Neural progenitor cell (in vitro differentiated cells): ENCODE measurements at places on chromosomes 3 and 15.

- peak; percentile 46 for DNase-seq
Observed at GRCh38 chr3:184911570-184911969, 99.6 kb downstream of the VPS8 start.

DNA sequence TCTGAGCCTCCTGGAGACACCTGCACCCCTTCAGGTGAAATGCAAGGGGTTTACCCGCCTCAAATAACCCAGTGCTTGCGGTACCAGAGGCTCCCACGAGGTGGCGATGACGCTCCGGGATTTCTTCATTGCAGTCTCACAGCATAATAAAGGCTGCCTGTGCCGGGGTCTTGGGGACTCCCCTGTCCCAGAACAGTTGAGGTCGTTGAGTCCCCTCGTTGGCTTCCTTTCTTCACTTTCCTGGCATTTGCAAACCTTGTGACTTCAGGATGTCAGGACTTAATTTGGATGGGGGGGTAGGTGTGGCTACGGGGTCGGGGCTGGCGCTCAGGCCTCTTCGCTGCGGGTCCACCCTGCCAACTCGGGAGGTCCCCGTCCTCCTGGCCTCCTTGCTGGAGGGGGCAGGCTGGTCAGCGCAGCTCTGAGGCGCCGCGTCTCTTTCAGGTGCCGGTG lies 1.3 kb downstream of the GNAT1 start:
- DNase-seq, result peak; percentile 81

GRCh38 chr15:55709458-55709857 lies 33.5 kb downstream of the PRTG start:
- DNase-seq, result no peak

DNA sequence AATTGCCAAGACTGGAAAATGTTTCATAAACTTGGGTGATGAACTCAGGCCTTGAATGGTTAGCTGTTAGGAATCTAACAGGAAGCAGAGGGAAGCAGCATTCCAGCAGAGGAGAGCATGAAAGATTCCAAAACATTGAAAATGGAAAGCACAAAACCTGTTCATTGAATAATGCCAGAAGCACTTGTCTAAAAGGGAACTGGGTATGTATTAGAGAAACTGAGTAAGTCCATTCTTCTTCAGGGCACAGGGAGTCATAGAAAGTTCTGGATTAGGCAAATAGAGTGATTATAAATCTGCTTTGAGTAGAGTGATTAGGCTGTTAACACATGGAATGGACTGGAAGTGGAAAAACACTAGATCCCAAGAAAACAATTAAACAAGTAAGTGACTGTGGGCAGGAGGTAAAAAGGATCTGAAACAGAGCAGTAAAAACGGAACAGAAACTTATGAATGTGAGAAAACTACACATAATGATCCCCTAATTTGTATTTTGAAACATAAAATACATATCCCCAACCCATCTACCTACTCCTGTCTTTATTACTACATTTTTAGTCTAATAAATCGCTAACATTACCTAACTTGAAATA lies 343.4 kb downstream of the TBC1D5 start:
- DNase-seq, result no peak
